ENCODE measurements at places on chromosomes 12 and 14.

DNA sequence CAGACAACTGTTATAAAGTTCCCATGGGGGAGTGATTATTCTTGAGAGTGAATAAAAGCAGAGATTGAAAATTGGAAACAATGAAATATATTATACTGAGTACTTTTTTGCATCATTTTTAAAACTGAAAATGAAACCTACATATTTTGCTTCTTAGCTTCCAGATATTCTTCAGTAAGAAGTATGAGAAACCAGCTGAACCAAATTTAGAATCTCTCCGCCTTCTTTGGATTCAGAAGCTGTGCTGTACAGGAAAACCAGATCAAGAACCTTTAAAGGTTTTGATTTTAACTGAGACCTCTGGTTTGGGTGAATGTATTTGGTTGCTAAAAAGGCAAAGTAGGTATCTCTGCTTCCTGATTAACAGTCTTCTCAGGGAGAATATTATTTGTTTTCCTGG is 109.4 kb downstream of the AKAP6 start:
- DNase-seq: no peak

GRCh38 chr14:56811593-56812363 is 1.5 kb upstream of the OTX2 start:
- DNase-seq: no peak

GRCh38 chr14:69013943-69014782 is 35.1 kb upstream of the ACTN1 start:
- DNase-seq: no peak

GRCh38 chr14:43145361-43145760 is 1361.7 kb downstream of the FSCB start:
- no peak for DNase-seq

- no peak for DNase-seq
Observed at GRCh38 chr12:74285773-74286172, 251.9 kb upstream of the ATXN7L3B start.

DNA sequence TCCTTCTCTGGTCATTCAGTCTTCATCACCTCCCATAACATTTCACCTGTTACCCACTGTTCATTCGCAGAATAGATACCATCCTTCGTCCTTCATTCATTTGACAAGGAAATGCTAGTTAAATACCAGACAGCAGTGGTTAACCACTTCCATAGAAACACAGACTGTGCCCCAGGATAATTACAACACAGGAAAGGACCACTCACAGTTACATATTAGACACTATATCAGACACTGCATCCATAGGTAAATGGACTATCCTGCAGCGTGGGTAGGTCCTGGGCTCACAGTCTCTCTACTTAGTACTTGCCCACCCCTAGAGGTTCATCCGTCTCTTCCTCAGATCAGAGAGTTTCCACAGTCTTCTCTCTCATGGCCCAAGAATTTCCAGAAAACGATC is 1044.6 kb downstream of the VRK1 start:
- DNase-seq: no peak

- DNase-seq: no peak
Observed at GRCh38 chr12:18454330-18454729, 193.0 kb downstream of the PIK3C2G start.

DNA sequence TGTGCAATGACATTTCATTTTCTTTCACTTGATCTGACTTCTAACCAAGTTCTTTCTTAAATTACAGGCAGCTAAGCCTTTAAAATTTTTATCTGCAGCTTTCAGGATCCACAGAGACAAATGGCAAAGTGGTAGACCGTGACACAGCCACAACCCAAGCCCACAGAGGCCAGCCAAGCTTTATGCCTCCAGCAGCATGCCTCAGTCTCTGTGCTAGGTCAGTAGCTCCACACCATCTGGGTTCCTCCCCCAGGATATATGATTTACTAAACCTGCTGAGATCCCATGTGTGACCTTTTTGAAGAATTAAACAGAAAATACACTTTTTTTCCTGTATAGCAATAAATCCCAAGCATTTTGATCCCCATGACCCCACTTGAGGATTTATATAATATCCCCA is 290.4 kb upstream of the CAND1 start:
- DNase-seq: no peak

GRCh38 chr12:100566887-100567637 is 6.4 kb upstream of the GAS2L3 start:
- DNase-seq: peak; percentile 32

- no peak for DNase-seq
Observed at GRCh38 chr14:103700753-103701490, 14.3 kb downstream of the XRCC3 start.

GRCh38 chr14:44971459-44971858 is 9.5 kb downstream of the TOGARAM1 start:
- no peak for DNase-seq

- no peak for DNase-seq
Observed at GRCh38 chr12:84732828-84733340, 179.7 kb downstream of the SLC6A15 start.

- no peak for DNase-seq
Observed at GRCh38 chr12:107955966-107956643, 173.0 kb upstream of the WSCD2 start.

DNA sequence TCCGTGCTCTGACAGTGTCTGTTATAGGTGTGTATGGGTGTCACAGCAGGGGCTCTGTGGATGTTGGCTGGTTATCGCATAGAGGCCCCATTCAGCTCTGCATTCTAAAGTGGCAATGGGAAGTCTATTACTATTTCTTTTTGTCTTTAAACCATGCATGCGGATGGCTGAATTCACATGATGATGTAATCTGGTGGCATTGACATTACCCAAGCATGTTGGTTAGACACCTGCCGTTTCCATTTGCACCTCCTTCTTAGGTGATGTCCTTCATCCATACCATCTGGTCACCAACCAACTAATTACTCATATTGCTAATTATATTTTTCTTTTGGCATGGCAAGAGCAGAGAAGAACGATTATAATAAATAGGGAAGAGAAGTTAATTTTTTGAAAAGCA is 270.8 kb upstream of the RGS6 start:
- DNase-seq: no peak

Measured in hippocampal formation (tissue), 2 donors.